ENCODE measurements at places on chromosomes 4 and X.

- peak; percentile 6 for DNase-seq
These were observed 56.4 kb upstream of the SCML1 start for GRCh38 chrX:17680732-17681413.

DNA sequence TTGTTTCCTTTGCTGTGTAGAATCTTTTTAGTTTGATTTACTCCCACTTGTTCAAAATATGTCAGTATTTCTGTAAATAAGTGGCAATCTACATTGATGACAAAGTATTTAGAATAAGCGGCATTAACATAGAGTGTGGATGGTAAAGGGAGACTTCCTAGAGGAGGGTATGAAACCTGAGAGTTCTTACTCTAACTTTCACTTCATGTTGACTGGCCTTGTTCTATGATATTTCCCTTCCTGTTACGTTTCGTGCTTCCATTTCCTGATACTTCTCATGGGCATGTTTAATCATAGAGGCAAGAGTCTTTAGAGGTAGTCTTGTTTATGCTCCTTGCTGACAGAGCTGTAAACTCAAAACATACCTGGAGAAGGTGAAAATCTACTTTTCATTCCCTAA lies 408.9 kb downstream of the GLUD2 start:
- DNase-seq, result no peak

DNA sequence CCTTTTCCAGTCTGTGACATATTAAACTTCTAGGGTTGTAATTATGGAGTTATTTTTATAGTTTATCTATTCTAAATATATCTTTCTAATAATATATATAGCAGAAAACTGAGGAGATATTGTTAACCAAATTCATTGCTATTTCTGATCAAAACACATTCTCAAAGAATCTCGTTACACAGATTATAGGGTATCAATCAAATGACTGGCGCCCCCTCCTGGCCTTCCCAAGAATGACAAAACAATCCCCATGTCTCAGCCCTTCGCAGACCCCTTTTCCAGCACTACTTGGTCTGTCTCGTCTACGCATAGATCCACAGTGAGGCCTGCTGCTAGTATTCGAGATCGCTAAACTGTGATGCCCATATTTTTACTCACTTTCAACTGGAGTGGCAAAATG lies 209.3 kb downstream of the GPC3 start:
- DNase-seq, result peak; percentile 27

GRCh38 chr4:74932832-74933561 lies at the start of gene PARM1:
Gene PARM1, plus strand, starts transcription at chr4:74933116. Its CDS starts 212 bp downstream, at chr4:74933328.
- peak; percentile 83 for DNase-seq
